Mammary epithelial cell (primary cell): ENCODE measurements at places on chromosomes 2 and 18. TPM values are rescaled to one million over a fixed set of nuclear protein-coding genes. Genes with fewer than 3 reads are reported as not detected.
A peak's percentile ranks its signal among the peaks of the same experiment; 100 is the strongest.

The DCDC2C gene
- not detected in 2 replicates for total RNA-seq

- no peak for DNase-seq
Observed at GRCh38 chr18:27793013-27793785, 383.7 kb downstream of the CDH2 start.

The CENPO gene
- 7.2 TPM for total RNA-seq

DNA sequence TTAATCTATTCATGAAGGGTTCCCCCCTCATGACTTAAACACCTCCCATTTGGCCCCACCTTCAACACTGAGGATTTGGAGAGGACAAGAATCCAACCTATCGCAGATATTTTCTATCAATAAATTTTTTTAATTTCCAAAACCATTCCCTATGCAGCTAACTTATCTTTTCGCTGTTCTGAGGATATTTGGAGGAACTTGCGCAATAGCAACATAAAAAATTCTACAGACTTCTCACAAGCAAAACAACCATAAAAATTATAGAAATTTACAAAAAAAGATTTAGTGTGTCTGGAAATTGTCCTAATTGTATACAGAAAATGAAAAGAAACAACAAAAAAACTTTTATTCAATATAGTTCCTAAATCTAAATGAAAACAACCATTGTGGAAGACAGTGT lies 1472.7 kb upstream of the ZEB2 start:
- no peak for DNase-seq

The CHST9 gene
- total RNA-seq, result 0.17 TPM

The SLC30A3 gene
- 0.17 TPM for total RNA-seq

The SCN7A gene
- total RNA-seq, result not detected in 2 replicates

- DNase-seq, result no peak
Observed at GRCh38 chr2:152120430-152120829, 21.6 kb upstream of the CACNB4 start.

DNA sequence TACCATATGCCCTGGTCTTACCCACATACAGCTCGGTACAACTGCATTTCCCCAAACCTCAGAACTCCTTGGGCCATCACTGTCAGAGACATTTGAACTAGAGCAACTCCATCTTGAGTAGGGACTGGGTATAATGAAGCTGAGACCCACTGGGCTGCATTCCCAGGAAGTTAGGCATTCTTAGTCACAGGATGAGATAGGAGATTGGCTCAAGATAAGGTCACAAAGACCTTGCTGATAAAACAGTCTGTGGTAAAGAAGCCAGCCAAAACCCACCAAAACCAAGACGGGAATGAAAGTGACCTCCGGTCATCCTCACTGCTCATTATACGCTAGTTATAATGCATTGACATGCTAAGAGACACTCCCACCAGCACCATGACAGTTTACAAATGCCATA lies 131.3 kb downstream of the PIK3C3 start:
- DNase-seq, result peak; percentile 9

The HOXD8 gene
- total RNA-seq, result not detected

GRCh38 chr2:46945671-46946070 lies 30.1 kb upstream of the MCFD2 start:
- no peak for DNase-seq

- DNase-seq, result peak; percentile 98
Observed at GRCh38 chr2:229282758-229283546, 11.9 kb upstream of the PID1 start.
